ENCODE measurements at places on chromosomes 3 and 15.

- no peak for DNase-seq
Observed at GRCh38 chr3:126415661-126416591, 21.2 kb downstream of the CFAP100 start.

- DNase-seq: no peak
Observed at GRCh38 chr3:178056868-178057267, 479.4 kb upstream of the KCNMB2 start.

DNA sequence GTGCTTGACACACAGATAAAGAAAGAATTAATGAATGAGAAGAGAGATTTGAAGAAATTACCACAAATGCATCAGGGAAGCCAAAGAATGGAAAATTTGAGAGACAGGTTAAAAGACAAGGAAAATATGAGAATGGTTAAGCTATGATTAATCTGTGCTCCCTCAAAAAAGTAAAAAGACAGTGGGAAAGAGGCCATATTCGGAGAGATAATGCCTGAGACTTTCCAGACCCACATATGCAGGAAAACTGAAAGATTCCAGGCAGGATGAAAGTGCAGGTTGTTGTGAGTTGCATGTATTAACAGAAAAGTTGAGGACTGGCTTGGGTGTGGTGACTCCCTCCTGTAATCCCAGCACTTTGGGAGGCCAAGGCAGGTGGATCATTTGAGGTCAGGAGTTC is 302.3 kb downstream of the UACA start:
- no peak for DNase-seq

GRCh38 chr15:28191832-28192231 is 92.7 kb upstream of the OCA2 start:
- no peak for DNase-seq

GRCh38 chr3:164048451-164048850 is 1029.8 kb downstream of the SI start:
- DNase-seq: no peak

- DNase-seq: no peak
Observed at GRCh38 chr3:172804323-172804722, 53.8 kb downstream of the ECT2 start.

- no peak for DNase-seq
Observed at GRCh38 chr15:35833581-35833980, 287.6 kb upstream of the DPH6 start.

DNA sequence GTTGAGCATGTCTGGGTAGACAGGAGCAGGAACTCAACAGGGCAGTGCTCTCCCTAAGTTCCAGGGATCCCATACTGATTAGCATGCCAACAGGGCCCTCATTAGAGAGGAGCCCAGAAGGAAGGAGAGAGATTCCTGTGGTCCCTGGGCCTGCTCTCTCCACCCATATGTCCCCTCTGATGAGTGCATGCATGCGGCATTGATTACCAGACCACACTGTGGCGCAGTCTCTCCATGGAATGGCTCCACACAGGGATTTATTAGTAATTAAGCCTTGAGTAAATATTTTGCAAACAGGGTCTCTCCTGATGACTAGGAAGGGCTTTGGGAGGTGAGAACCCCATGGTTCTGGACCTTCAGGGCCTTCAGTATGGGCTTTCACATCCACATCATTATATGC is 60.0 kb upstream of the ST8SIA2 start:
- no peak for DNase-seq

GRCh38 chr15:91865486-91865885 is 12.0 kb downstream of the SLCO3A1 start:
- no peak for DNase-seq

GRCh38 chr3:47731061-47731460 is 50.6 kb downstream of the SMARCC1 start:
- DNase-seq: no peak

- no peak for DNase-seq
Observed at GRCh38 chr3:115989684-115990421, 366.5 kb downstream of the GAP43 start.

DNA sequence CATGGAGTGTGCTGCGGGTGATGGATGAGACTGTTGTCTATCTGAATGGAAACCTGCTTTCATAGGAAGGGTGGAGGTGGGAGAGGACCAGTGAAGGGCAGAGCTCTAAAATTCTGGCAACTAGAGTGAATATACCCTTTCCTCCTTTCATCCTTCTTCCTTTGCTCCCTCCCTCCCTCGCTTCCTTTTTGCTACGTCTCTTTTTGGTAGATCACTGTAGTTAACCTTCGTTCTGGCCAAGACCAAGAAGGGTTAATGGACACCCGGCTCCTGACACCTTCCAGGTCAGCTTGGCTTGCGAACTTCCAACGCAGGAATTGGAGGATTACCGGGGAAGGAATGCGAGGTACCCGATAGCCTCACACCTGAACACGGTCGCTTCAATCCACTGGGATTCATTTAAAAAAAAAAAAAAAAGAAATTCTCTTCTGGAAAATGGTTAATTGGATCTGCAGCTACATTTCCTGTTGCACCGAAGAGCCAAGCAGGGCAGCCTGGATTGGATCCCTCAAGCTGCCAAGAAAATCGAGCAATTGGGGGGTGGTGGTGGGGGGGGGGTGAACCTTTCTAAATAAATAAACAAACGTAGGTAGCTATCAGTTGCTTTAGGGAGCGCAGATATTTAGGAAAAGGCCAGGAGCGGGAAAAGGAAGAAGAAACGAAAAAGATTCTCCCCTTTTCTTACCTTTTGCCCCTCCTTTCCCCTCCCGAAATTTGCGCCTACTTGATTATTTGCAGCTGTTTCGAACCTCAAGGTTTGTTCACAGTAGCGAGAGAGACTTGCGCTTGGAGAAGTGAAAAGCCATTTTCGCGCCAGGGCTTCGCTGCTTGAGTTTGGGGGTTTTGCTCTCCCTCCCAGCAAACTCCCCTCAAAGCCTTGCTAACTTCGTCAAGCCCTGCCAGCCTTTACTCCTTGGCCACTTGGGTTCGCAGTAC is 9.5 kb upstream of the NR2F2 start:
- DNase-seq: no peak

- DNase-seq: no peak
Observed at GRCh38 chr3:195893516-195893915, 14.8 kb downstream of the TNK2 start.

- DNase-seq: no peak
Observed at GRCh38 chr3:48555949-48556795, 431 bp downstream of the PFKFB4 start.
